Stimulated activated CD8-positive, alpha-beta memory T cell treated with anti-CD3 and anti-CD28 coated beads, Interleukin-2, amount 100 ng/mL, for 1 hour (primary cell): ENCODE measurements at places on chromosomes 4 and X.

DNA sequence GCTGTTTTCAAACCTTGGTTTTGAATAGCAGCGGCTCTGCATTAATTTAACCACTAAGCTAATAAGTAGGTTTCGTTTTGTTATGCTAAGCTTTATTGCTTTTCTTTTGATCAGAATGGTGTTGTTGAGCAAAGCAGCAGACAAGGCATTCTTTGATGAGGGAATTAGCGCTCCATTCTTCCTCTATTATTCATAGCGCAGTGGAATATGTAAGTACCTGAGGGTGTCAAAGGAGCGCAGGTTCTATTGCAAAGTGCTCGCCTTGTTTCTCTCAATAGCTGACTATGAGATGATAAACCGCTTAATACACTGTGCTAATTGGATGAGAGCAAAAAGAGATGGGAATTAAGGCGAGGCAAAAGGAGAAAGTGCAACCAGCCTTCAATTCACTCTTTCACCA, 16.3 kb downstream of the ARX start:
- DNase-seq = no peak

DNA sequence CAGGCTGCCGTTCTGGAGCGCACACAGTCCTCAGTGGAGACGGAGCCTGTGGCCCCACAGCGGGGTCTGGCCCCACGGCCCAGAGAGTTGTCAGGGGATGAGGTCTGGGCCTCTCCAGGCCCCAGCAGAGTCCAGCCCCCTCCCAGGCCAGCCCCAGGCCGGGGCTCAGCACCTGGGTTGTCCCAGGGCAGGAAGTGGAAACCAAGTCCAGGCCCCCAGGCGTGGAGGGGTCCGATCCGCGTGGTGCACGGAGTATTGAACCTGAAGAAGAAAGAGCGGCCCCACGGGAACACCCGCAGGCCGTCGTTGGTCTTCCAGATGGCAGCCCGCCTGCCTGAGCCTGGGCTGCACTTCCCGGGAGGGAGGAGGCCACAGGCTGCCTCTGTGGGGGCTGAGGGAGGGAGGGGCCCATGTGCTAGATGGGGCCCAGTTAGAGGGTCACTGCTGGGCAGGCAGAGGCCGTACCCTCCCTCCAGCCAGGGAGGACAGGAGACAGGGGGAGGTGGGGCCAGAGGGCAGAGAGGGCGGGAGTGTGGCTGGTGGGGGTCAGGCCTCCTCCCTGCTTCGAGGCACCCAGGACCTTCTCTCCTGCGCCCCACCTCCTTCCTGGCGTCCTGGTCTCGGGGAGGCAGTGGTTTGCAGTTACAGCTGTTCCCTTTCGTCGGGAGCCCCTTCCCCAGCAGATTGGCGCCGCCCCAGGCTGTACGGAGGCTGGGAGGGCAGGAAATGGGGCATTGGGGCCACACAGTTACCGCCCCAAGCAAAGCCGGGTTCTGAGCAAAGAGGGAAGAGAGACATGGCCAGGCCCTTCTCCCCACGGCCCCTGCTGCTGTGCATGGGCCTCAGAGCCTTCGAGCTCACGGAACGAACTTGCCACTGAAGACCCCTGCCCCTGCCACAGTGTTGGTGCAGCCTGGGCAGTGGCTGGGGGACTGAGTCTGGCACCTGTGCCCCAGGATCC, 8.1 kb downstream of the HGFAC start:
- no peak for DNase-seq

DNA sequence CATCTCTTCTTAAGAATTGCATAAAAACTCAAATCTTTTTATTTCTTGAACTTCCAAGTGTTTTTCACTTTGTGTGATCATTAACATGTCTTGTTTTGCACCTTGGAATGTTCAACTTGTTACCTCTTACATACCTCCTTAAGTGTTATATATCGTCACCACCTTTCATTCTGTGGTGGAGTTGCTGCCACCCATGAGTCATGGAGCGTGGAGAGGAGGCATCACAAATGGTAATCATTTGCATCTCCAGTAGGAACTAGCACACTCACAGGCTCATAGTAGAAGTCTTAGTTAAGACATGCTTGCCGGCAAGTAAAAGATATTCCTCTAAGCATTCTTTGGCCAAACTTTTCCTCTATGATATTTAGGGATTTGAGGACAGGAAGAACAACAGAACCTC, 67.0 kb upstream of the VCX start:
- DNase-seq = no peak

GRCh38 chr4:27886120-27886519, 1025.5 kb downstream of the STIM2 start:
- no peak for DNase-seq

GRCh38 chr4:22391551-22391950, 124.3 kb downstream of the ADGRA3 start:
- DNase-seq = no peak

DNA sequence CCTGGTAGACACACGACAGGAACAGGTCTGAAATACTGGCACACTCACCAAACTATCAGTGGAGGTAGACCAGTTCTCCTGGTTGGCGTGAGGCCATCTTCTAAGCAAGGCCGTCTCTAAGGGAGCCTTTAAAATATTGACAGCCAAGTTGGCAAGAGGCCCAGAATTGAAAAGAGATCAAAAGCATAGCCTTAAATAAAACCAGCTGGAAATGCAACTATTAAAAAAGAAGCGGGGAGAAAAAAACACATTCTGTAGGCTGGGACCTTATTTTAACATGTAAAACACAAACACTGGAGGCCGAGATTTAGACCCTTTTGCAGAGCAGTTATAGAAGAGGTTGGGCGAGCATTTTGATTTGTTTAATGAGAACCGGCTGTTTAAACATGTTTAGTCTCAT, 233.0 kb upstream of the CLNK start:
- DNase-seq = no peak

- DNase-seq = no peak
Measured at GRCh38 chr4:172207886-172208285, 394.7 kb downstream of the GALNTL6 start.

DNA sequence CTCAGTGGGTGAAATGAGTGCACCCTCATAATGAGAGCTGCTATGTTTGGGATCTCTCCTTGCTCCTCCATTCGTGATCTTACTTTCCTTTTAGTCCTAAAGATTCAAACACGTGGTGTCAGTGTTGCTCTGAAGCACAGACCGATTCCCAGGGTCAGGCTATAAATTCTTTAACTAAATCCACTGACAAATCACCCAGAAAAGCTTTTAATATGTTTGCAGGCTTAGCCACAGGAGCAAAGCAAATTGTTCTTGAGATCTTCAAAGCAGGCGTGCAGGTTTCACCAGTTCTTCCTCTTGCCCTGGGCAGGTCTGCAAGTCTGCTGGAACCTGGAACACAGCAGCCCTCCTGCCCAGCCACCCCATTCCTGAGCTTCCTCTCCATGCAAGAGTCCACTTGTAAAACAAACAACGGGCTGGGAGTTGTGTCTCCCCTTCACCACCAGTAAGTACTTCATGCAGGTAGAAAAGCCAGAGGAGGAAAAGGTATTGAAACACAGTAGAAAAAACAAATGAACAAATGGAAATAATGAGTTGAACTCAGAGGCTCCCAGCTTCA, 70.1 kb upstream of the ENPP6 start:
- DNase-seq = no peak
